ENCODE measurements at places on chromosomes 3 and 15.

- no peak for DNase-seq
Observed at GRCh38 chr3:159366476-159366875, 564.6 kb downstream of the MFSD1 start.

DNA sequence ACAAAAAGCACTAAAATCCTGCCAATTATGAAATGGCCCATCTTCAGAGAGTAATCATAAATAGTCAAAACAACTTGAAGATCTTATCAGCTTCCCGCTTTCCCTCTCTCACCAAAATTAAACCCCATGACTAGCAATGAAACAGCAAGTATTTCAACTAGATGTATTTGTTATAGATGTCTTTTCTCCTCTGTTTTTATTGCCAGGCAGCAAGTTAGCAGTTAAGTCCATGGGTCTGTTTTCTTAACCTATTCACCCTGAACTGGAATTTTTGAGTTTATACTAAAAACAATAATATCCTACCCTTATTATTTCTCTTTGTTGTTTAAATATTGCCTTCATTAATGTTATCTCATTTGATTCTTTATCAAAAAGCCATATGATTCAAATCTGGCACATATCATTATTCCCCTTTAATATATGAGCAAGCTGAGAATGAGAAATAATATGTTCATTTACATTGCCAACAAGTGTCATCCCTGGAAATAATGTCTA is 23.3 kb downstream of the AQP9 start:
- DNase-seq = no peak

DNA sequence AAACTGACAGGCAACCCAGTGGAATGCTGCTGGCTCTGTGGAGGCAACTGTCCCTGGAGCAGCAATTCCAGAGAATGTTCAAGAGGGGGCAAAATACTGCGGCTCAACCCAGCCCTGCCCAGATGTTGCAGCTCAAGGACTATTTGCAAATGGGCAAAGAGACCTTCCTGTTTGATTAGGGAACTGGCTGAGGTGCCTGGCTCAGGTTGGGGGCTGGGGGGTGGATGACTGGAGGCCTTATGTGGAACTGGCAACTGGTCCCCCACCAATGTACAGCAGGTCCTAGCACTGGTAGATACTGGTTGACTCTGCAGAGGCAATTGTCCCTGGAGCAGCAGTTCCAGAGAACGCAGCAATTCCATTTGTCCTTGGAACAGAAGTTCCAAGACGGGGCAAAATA is 302.5 kb downstream of the ZPLD1 start:
- no peak for DNase-seq

DNA sequence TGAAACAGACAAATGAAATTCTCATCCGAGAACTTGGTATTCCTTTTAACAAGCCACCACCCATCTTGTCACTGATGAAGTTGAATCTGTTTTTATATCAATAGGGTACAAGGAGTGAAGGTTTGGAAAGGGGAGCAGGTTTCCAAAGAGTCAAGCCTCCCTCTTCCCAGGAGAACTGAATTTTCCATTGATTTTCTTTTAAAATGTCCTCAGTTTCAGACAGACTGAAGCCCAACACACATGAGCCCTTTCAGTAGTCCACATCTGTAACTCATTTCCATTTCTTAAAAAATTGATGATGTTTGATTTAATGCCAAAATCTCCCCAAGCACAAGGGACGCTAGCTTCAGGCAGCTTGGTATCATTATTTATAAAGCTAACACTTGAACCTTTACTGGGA is 187.7 kb downstream of the FOXB1 start:
- no peak for DNase-seq

GRCh38 chr3:59374091-59374817 is 324.4 kb upstream of the CFAP20DC start:
- DNase-seq = no peak

- DNase-seq = no peak
Observed at GRCh38 chr3:171451915-171452314, 8.3 kb downstream of the TNIK start.

DNA sequence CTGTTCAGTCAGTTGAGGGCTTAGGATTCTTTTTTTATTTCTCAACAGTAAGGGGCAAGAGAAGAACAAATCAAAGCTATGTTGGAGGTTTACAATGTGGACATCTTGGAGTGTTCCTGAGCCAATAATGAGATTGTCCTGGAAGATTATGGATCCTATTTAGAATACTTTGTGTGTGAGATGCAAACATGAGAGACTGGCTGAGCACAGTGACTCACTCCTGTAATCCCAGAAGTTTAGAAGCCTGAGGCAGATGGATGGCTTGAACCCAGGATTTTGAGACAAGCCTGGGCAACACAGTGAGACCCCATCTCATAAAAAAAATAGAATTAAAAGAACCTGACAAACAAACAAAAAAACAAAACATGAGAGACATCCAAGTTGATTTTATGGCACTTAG is 351.6 kb downstream of the GAP43 start:
- DNase-seq = no peak

GRCh38 chr3:38468765-38469164 is 15.1 kb downstream of the ACVR2B start:
- DNase-seq = no peak

- DNase-seq = no peak
Observed at GRCh38 chr3:172241405-172241804, 202.0 kb downstream of the FNDC3B start.

DNA sequence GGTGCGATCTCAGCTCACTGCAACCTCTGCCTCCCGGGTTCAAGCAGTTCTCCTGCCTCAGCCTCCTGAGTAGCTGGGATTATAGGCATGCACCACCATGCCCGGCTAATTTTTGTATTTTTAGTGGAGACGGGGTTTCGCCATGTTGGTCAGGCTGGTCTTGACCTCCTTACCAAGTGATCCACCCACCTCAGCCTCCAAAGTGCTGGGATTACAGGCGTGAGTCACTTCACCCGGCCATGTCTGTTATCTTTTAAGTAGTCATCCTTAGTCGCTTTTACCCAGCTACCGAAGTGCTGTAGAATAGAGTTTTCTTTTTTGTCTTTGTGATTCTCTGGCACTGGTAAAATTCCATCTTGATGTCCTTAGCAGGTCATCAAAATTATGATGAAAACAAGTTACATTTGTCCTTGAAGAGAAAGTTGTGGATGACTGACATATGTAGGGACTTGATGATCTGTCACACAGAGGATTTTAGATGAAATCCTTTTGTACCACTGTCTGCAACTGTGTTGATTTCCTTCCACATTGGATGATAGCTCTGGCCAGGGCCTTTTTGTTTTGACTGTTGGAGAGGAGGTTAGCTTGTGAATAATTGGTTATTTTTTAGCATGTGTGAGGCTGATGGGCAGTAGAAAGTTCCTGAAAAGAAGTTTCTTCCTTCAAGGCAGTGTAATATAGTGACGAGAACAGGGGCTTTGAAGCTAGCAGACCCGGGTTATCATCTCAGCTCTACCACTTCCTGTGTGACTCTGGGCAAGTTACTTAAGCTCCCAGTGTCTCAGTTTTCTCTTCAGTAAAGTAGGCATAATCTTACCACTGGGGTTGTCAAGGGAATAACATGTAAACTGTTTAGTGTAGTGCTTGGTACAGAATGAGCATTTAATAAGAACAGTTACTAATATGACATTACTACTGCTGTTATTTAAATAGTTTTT is 18.8 kb downstream of the ATG7 start:
- no peak for DNase-seq

GRCh38 chr3:155335724-155336354 is 42.4 kb upstream of the STRIT1 start:
- DNase-seq = no peak

DNA sequence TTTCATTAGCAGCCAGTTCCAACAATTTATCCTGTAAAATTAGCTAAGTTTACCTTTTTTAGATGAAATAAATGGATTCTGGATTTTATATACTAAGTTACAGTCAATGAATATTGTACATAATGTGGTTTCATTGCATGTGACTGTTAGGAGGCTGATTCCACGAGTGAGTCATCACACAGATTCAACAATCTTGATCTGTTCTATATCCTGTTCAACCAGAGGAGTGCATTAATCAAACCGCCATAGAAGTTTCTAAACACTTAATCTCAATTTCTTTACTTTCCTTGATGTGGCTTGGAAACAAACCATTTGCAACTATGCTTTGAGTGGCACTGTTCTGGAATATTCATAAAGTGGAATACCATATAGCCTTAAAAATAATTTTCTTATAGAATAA is 15.3 kb downstream of the DNAJC13 start:
- DNase-seq = no peak

- no peak for DNase-seq
Observed at GRCh38 chr3:122307976-122308375, 17.1 kb upstream of the CSTA start.

DNA sequence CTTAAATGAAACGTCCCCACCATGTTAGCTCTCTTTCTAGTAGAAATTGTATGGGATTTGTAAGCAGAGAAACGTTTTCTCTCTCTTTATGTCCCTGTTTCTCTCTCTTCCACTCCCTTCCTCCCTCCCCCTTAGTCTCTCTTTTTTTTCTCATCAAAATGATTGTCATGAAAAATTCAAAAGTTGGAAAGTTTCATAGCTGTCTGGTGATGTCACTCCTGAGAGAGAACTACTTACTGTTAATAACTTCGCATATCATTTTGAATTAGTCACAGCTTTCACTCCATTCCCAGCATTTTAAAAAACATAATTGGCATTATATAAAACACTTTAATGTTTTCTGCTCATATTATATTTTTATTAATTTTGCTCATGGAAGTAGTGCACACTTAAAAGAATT is 331.1 kb downstream of the C3orf38 start:
- DNase-seq = no peak

Measured in NCI-H2107 (cell line).